ENCODE measurements at places on chromosomes 16 and 17.
A peak's percentile ranks its signal among the peaks of the same experiment; 100 is the strongest.

- DNase-seq: no peak
Observed at GRCh38 chr17:28612936-28613872, 781 bp downstream of the RSKR start.

GRCh38 chr16:85798901-85799496 is 345 bp downstream of the EMC8 start:
- peak; percentile 18 for DNase-seq

GRCh38 chr17:76996741-76997694 is 128.8 kb downstream of the MGAT5B start:
- no peak for DNase-seq

DNA sequence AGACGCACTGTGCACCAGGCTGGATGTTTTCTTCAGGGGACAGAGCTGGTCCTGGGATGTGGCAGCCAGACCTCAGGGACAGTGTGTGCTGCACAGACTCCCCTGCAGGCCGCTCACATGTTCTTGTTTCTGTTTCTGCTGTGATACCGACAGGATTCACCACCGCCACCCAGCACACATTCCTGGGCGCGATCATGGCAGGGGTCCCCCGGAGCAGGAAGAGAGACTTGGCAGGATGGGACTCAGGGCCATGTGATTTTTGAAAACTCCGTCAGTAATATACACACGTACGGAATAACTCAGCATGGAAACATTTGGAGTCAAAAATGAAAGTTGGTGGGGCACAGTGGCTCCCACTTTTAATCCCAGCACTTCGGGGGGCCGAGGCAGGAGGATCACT is 79.0 kb downstream of the HAPSTR1 start:
- DNase-seq: no peak

DNA sequence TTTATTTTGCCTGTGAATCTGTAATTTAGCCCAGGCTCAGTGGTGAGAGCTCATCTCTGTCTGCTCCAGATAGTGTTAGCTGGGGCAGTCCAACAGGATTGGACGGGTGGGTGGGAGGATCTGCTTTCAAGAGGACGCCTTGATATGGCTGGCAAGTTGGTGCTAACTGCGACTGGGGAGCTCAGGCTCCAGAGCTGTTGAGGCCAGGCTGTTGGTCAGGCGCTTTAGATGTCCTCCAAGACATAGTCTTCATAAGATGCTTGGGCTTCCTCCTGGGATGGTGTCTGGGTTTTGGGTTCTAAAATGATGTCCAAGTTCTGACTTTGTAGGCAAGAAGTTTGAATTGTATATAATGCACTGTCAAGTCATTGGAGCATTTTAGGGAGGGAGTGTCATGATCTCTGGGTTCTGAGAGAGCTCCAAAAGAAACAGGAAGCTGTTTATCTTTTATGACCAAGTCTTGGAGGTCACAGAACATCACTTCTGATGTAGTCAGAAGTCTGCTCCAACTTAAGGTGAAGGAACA is 12.8 kb upstream of the PCTP start:
- DNase-seq: no peak

GRCh38 chr16:187330-187729 is 7.1 kb downstream of the HBQ1 start:
- DNase-seq: no peak

- DNase-seq: no peak
Observed at GRCh38 chr17:44983563-44983962, 15.5 kb upstream of the C1QL1 start.

DNA sequence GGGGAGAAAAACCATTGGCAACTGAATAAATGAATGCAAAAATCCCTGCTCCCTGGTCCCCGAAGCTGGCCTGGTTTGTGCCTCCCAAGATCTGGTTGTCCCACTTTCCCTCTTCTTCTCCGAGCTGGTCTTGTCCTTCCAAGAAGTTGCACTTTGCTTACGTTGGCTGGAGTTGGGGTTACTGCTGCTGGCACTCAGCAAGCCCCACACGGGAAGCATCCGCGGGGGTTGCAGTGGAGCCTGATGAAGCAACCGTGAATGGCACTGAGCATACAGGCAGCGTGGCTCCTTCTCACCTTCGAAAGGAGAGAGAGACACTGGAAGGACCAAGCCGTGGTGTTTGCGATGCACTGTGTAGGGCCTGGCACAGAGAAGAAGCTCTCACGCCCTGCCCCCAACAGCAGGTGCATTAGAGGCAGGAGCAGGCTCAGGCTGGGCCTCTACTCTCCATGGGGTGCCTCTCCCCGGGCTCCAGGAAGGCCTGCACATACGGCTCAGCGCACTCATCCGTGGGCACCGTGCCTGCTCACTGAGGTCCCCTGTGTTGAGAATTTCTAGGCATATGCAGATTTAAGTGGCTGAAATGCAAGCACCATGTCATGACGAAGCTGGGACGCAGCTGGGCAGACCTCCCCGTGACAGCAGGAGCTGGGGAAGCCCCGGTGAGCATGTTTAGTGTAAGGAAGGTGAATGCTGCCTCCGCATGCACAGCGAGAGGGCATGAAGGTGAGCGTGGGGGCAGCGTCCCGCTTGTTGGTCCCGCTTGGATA is 12.1 kb downstream of the CA5A start:
- DNase-seq: no peak

GRCh38 chr16:50526796-50527195 is 21.4 kb upstream of the NKD1 start:
- DNase-seq: no peak

GRCh38 chr17:49482144-49482817 is 12.8 kb upstream of the NGFR start:
- no peak for DNase-seq

DNA sequence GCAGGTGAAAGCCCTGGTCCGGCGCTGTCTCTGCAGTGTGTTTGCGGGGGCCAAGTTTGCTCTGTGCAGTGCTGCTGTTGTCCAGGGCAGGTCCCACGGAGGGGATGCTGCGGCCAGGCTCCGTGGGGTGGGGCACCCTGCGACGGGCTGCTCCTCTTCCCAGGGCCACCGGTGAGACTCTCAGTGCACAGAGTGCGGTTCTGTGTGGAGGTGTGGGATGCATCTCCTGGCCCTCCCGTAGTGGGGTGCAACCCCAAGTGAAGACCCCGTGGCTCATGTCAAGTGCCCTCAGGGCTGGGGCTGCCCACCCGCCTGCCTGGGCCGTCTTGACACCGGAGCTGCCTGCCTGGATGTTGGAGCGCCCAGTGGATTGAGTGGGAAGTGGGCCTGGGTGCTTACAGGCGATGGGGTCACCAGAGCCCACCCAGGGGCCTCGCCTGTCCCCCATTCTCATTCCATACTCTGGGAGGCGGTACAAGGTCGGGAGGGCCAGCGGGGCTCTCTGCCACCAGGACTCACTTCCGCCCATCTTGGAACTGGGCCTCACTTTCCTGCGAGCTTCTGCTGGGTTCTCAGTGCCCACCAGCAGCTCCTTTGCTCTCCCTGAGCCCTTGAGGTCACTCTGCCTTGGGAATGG is 119.9 kb downstream of the BANP start:
- DNase-seq: no peak

DNA sequence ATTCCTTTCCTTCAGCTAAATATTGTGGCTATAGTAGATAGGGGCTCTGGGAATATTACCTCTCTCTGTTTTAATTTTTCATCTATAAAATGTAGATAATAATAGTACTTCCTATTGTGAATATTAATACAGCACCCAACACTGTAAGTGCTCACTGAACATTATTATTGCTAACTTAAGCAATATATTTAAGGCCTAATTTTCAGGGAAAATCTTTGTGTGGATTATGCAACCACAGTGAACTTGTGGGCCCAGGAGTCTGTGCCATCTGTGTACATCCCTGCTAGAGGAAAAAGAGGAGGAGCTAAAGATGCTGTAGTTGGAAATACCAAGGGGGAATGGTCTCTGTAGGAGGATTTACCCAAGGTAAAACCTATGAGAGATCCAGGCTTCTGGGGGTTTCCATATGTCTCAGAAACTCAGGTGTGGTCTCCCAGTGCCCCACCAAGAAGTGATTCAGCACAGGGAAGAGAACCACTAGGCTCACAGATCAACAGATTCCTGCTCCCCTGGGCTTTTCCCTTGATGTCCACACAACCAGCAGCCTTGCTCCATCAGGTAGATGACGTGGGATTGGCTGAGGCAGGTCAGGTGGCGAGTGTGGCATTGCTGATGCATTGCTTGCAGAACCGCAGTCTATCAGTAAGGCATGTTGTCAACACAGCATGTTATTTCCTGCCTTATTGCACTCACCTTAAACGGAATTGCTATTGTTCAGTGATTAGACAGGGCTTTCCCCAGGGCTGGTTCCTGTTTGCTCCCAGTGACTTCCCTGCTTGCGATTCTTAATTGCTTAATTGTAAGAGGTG is 1.6 kb upstream of the N4BP1 start:
- no peak for DNase-seq

DNA sequence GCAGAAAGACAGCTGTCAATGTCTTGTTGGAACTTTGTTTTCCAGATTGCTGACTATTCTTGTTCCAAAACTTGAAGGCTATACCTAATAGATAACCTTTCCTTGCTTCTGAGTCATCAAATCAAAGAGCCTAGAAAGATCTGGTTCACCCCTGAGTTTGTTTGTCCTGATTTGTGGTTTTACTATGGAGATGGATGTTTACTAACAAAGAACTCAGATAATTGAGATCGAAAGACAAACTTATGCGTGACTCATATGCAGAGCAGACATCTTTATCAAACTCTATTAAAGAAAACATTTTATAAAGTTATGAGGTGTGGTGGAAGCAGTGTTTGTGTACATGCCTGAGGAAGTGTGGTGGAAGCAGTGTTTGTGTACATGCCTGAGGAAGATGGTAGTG is 311.1 kb upstream of the TBX2 start:
- no peak for DNase-seq

DNA sequence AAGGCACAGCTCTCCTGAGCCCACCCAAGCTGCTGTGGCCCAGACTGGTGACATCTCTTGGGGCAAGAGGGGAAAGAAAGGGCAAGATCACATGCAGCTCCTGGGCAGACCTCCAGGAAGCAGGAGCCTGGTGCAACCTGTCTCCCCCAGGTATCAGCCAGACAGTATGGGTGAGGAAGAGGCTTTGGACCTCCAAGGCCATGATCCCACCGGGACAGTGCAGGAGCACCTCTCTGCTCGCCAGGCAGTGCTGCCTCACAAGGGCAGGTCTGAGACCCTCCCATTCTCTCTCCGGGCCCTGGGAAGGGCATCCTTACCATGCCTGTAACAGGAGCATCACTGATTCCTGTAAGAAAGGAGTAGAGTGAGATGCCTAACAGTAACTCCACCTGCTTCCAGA is 25.6 kb upstream of the COG7 start:
- no peak for DNase-seq

DNA sequence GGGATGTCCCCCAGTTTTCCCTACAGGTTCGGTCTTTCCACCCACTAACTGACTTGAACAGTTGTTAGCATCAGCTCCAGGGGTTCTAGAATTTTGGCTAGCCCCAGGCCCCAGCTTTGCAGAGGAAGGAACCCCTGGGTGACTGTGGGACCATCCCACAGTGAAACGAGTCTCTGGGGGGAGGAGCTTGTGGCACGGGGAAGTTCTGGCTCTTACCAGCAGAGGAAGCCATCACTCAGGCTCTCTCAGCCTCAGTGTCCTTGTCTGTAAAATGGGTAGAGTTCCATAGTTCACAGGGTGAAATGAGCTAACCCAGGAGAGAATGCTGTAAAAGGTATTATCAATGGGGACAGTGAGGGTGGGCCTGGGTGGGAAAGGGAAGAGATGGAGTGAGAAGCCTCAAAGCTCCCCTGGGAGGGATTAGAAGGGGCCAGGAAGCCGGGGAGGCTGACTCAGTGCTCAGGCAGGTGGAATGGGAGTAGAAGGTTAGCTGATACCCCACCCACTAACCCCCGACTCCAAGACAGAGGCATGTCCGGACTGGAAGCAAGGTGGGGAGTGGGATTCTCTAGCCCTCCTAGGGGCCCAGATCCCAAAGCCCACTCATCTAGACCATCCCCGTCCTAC is 30.9 kb upstream of the CDC42EP4 start:
- DNase-seq: peak; percentile 73

DNA sequence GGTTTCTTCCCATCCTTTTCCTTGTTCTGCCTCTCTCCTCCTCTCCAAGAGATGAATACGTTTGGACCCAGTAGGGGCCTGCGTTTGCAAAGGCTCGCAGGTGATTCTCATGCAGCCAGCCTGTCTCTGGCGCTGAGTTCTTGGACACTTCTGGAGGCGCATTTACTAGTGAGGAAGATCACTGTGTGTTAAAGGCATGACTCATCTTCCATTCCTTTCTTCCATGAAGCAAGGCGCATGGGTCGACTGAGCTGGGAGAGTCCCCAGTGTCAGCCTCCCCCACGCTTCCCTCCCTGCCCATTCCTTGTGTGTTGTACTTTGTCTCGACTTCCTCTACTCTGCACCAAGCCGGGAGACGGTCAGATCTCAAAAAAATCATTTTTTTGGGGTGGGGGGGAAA is 159.9 kb upstream of the EEF2KMT start:
- no peak for DNase-seq

DNA sequence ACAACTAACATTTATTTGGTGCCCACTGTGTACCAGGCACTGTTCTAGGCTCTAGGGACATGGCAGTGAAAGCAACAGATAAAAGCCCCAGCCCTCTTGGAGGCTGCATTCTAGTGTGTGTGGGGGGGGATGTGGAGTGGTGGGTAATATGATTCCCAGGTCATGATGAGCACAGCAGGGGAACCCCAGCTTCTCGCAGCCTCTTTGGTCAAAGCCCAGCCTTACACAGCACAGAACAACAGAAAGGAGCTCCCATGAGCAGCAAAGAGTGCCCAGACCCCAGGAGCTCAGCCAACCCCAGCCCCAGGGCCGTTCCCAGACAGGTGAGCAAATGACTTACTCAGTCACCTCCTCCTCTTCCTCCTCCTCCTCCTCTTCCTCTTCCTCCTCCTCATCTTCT is 21.9 kb downstream of the CNGB1 start:
- no peak for DNase-seq

GRCh38 chr16:70586731-70587130 is 59.6 kb upstream of the IL34 start:
- DNase-seq: no peak

DNA sequence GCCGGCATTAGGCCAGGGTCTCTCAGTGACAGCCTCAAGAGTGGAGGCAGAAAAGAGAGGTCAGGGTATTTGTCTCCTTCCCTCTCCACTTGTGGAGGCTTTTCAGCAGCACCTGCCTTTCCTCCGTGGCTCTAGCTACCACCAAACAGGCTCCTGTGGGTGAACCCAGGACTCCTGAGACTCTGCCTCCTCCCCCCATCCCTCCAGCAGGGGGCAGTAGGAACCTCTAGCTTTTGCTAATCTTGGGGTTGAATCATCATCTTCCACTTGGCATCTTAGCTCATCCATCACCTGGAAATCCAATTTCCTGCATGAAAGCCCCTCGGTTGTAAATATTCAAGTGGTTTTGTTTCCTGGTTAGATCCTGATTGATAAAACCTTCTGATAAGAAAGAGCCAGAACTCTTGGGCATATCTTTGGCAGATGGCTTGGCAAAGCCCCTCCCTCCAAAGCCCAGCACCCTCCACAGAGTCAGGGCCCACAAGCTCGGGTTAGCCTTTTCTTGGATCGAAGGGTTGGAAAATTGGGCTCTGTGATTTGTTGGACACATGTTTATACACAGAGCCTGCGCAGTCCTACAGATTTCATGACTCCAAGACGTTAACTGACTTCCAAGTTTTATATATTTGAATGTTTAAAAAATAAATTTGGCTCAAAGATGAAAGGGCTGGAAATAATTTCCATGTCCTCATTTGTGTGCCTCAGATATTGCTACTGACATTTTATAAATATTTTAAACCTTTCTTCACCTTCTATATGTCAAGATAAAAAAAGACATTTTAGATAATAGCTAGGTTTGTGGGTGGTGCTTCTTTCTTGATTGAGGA is 322.1 kb downstream of the MAP2K4 start:
- DNase-seq: no peak

Data from MG63 (cell line).